Activated T-cell treated with anti-CD3 and anti-CD28 coated beads for 1 hour (primary cell): ENCODE measurements at places on chromosomes 1 and 21.

DNA sequence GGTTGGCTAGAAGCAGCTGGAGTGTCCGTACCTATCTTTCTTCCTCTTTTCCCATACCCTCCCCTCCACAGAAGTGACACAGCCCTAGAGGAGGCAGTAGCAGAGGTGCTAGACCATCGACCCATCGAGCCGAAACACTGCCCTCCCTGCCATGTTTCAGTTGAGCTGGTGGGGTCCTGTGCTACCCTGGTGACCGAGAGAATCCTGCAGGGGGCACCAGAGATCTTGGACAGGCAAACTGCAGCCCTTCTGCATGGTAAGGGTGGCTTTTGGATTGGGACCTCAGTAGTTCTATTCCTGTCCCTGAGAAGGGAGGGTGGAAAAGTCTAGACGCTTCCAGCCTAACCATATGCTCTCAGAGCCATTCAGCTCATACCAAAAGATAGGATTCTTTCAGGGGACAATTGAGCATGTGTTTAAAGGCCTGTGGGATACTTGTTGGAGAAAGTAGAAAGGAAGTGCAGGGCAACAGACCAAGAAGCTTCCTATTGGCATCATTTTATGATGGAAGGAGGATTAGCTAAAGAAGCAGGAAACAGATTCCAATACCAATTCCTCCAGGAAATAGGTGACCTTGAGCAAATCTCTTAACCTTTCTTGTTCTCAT is 11.7 kb upstream of the BNIPL start:
- peak; percentile 87 for DNase-seq

- no peak for DNase-seq
Observed at GRCh38 chr21:14878971-14879370, 185.8 kb downstream of the NRIP1 start.

DNA sequence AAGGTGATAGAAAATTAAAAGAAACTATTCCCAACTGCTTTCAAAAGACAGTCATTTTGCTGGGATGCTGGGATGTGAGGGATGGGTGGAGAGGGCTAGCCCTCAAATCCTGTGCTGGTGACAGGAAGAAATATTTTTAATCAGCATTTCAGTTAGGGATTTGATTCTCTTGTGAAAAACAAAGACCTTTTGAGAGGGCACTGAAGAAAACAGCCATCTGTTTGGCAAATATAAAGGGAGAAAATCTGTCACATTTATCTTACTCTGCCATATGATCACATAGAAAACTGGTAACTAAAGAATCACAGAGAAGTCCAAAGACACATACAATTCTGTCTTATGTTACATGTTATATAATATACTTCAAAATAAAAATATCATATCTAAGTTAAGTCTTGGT is 12.3 kb downstream of the STXBP3 start:
- DNase-seq: no peak

GRCh38 chr1:166470441-166470840 is 303.6 kb upstream of the FAM78B start:
- DNase-seq: no peak

DNA sequence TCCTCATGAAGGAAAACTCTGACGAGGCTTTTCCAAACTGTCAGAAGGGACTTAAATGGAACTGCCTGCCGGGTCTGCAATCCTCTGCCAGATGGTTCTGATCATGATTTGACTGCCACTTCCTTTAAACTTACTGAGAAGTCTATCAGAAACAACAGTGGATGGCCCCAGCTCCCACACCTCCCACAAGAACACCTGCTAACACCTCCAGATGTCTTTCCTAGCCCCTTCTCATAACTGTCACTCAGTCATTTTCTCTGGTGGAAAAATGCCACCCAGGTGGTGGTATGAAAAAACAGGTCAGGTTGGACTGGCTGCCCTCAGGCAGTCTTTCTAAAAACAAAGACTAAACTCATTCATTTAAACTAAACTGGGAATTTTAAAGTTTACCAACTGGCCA is 66.7 kb upstream of the ABCD3 start:
- no peak for DNase-seq

- no peak for DNase-seq
Observed at GRCh38 chr21:35527358-35527757, 478.3 kb upstream of the RUNX1 start.

- no peak for DNase-seq
Observed at GRCh38 chr1:83026745-83027144, 972.2 kb downstream of the TTLL7 start.

GRCh38 chr1:101382135-101382534 is 145.3 kb downstream of the S1PR1 start:
- no peak for DNase-seq

DNA sequence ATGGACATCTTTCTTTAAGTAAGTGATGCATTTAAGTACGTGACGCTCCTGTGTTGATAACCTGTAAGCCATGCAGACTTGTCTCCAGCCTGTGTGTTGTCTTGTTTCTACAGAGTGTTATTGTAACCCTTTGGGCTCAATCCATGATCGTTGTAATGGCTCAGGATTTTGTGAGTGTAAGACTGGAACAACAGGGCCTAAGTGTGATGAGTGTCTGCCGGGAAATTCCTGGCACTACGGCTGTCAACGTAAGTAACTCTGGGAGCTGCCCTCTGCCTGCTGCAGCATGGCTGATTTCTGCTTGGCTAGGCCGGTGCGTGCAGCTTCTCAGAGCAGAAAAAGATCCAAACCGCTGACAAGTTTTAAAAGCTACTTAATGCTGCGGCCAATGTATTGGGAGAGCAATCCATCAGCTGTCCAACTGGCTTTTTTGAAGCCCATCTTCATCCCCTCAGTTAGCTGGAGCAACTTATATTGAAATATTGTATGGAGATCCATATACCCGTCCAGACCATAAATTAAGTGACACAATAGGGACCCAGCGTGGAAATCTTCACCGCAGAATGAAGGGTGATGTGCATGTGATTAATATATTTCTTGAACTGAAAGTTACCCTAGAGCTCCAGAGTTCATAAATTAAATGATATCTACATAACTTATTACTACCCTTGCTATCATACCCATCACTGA is 295.9 kb downstream of the NTNG1 start:
- no peak for DNase-seq

DNA sequence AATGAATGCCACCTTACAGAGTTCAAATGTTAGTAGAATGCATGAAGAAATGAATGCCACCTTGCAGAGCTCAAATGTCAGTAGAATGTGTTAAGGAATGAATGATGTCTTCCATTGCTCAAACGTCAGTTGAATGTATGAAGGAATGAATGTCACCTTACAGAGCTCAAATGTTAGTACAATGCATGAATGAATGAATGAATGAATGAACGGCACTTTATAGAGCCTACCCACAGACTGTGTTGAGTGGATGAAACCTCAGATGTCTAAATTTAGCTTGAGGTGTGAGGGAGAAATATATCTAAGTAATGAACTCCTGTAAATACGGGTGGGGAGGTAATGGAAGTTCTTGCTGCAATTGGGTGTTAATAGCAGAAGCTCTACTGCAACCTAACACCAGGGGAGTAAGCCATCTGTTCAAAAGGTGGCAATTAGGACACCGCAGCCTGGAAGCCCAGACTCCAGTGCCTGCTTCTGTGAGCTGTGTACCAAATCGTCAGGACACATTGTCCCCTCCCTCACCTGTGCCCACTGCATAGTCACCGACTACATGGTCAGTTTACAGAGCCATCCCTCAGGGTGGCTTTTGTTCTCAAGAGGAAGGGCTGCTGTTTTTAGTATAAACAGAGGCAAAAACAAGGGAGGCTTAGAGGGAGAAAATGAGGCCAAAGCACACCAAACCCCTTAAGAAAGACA is 26.7 kb downstream of the SUSD4 start:
- DNase-seq: no peak

GRCh38 chr1:41313661-41314131 is 47.5 kb upstream of the FOXO6 start:
- DNase-seq: no peak

DNA sequence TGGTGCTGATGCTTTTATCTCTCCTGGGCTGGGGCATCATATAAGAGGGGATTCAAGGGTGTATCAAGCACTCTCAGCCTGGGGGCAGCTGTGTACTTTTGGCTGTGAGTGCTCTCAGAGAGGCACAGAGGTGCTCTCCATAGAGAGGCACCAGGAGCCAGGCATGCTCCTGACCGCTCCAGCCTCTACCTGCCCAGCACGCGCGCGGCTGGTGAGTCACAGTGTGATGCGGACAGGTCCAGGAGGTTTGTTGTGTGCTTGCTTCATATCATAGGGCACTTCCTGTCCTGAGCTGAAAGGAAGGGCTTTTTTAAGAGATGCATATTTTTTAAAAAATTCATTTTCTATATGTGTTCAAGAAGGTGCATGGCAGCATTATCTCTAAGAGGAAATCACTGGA is 93.6 kb upstream of the BCAR3 start:
- no peak for DNase-seq

DNA sequence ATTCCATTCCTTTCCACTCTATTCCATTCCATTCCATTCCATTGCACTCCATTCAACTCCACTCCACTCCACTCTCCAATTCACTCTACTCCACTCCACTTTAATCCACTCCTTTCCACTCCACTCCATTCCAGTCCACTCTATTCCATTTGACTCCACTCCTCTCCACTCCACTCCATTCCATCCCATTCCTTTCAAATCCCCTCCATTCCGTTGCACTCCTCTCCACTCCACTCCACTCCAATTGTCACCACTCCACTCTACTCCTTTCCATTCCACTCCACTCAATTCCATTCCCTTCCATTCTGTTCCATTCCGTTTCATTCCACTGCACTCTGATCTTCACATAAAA is 2563.7 kb upstream of the TPTE start:
- no peak for DNase-seq

GRCh38 chr1:240414237-240414636 is 197.7 kb downstream of the GREM2 start:
- no peak for DNase-seq

DNA sequence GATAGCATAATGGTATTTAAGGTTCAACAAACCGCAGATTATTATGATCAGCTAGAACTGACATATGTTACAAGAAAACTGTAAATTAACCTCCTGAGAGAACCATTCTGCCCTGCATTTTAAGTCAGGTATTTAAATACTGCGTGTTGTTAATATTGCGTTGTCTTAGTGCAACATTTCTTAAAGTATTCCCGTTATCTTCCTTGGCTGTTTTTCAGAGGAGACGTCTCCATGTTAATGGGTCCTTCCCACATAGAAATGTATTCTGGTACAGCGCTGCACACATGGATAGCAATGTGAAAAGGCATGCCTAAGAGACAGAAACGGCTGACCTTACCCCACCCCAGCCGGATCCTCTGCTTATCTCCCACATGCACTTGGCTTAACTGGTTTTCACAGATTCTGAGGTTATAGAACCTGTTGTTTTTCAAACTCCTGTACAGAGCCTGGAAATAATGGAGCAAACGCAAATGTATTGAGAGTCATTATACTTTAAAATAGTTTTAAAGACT is 22.8 kb upstream of the DEGS1 start:
- DNase-seq: no peak

DNA sequence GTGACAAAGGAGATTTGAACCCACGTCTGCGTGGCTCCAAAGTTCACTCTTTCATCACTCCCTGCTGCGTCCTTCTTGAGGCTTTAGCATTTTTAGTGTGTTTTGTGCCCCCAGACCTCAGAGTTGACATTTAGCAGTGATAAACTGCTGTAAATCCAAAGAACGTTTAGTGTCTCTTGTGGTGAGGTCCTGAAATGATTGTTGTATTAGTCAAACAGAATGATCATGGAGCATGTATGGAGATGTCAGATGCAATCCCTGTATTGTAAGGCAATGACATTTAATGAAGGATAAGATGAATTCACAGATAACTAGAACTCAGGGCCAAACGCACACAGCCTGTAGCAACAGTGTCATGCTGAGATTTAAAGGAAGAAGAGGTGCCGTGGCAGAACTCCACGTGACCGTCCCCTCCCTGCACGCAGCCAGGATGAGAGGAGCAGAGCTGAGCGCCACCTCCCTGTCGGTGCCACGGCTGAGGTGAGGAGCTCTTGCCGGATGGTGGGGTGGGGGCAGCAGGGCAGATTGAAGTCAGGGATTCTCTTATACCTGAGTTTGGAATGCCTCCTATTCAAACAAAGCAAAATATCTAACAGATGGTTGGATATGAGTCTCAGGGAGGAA is 30.1 kb downstream of the NTPCR start:
- no peak for DNase-seq
